ENCODE measurements at places on chromosomes 16 and 17.
A peak's percentile ranks its signal among the peaks of the same experiment; 100 is the strongest.

DNA sequence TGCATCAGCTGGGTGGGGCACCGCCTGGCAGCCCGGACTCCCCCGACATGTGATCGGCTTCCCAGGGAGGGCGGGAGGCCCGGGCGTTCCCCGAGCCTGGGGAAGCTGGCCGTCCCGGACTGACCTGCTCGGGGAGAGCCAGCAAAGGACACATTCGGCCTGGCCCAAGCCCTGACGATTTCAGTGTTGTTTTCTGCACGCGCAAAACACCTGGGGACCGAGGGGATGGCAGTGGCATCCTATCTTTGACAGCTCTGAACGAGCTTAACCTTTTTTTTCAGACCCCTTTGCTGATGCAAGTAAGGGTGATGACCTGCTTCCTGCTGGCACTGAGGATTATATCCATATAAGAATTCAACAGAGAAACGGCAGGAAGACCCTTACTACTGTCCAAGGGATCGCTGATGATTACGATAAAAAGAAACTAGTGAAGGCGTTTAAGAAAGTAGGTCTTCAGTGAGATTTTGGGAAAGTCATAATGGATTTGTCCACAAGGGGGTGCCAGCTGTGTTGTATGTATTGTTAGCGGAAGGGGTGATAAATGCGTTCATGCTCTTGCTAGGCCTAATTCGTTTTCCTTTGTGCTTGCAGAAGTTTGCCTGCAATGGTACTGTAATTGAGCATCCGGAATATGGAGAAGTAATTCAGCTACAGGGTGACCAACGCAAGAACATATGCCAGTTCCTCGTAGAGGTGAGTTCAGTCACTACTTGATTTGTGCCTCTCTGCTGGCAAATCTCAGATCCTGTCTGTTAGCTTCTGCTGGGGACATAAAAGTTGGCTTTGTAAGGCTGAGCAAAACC is 1.0 kb downstream of the EIF1 start:
- DNase-seq = peak; percentile 71

- DNase-seq = no peak
Measured at GRCh38 chr16:17775061-17775460, 304.3 kb upstream of the XYLT1 start.

DNA sequence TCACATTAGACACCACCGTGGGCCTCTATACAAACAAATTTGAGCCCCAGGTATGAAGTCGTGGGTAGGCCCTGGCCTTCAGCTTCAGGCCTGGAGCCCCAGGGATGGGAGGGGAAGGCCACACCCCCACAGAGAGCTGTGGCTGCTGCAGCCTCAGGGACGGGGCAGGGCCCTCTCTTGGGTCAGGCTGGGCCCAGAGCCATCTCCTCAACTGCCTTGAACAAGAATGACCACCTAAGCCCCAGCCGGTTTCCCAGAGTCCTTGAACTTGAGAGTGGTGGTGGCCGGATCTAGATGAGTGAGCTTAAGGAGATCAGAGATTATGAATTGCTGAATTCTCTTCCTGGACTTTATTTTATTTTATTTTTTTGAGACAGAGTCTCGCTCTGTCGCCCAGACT is 18.6 kb downstream of the SCNN1B start:
- no peak for DNase-seq

DNA sequence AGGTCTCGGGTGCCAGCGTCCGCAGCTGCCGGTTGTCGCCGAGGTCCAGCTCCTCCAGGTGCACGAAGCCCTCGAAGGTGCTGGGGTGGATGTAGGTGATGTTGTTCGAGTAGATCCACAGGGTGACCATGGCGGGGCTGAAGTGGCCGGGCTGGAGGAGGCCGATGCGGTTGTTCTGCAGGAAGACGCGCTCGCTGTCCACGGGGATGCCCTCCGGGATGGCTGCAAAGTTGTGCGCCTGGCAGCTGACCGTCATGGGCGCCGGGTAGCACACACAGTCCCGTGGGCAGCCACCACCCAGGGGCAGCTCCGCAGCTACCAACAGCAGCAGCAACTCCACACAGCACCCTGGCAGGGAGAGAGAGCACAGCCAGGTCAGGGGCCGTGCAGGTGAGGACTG is 87.7 kb downstream of the RTN4RL1 start:
- DNase-seq = no peak

GRCh38 chr17:78343187-78343542 is 16.7 kb downstream of the SOCS3 start:
- peak; percentile 94 for DNase-seq

- DNase-seq = no peak
Measured at GRCh38 chr17:17934806-17935205, 37.4 kb downstream of the TOM1L2 start.

DNA sequence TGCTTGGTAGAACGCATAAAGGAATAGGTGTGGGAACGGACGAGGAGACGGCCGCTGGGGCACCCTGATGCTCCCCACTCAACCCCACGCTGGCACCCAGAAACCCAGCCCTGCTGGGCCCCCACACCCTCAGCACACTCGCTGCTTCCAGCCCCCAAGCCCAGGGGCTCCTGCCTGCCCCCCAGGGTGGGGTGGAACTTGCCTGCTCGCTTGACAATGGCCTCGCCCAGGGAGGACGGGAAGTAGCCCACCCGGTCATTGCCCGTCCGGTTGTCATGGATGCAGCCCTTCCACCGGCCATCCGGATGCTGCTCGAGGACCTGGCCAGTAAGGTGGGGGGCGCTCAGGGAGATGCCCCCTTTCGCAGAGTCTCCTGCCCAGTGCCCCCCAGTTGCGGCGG is 9.9 kb downstream of the CASKIN1 start:
- no peak for DNase-seq

GRCh38 chr16:23290189-23291062 is 11.7 kb upstream of the SCNN1B start:
- no peak for DNase-seq

- no peak for DNase-seq
Measured at GRCh38 chr17:299546-299945, 53.1 kb downstream of the RPH3AL start.

DNA sequence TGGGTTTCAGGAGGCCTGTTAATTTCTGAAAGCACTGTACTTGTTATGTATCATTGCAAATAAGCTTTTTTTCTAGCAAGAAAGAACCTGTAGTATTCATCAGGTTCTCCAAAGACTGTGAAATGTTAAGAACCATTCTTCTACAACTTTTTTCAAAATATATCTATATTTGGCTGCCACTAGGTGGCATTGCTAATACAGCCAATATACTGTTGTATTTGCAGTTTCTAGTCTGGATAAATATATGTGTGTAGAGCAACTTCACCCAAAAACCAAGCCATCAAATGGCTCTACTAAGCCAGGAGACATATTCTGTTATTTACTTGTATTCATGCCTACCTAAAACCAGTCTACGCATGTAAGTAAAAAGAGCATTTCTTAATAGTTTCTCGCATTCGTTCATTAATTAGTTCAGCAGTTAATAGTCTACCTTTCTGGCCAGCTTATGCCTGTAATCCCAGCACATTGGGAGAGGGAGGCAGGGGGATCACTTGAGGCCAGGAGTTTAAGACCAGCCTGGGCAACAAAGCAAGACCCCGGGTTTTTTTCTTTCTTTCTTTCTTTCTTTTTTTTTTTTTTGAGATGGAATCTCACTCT is 39.5 kb downstream of the VMP1 start:
- DNase-seq = peak; percentile 57

DNA sequence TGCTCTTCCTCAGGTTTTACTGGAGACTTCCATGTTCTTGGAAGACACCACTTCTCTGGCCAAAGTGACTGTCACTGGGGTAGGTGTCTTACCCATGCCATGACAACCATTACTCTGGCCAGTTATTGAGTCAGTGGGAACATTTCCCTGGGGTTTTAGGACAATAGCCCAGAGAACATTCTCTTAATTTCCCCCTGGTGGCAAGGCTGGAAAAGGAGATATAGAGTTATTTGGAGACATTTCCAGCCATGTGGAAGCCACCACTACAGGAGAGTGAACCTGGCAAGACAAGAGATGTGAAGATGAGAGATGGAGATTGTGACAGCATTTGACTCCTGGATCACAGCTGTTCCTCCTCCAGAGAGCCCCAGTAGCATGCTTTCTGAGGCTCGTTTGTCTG is 106.2 kb downstream of the CDK5R1 start:
- no peak for DNase-seq

DNA sequence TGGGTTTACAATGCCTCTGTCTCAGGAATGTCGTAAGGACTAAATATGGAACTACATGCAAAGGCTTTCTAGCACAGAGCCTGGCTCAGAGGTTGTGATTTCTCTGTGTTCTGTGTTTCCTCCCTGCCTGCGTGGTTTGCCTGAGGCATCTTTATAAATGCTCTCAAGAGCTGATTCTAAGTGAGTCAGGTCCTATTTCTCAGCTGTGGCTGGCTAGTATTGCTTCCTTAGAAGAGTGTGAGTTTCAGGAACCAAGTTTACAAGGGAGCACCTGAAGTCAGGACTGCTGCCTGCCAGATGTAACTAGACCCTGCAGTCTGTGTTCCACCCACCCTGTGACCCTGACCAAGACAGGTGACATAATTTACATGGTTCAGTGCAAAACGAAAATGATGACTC is 8.0 kb upstream of the CCL1 start:
- DNase-seq = no peak

- DNase-seq = peak; percentile 57
Measured at GRCh38 chr16:50067290-50067853, 1.6 kb downstream of the HEATR3 start.

- no peak for DNase-seq
Measured at GRCh38 chr16:86285938-86286921, 224.1 kb upstream of the FOXF1 start.

- no peak for DNase-seq
Measured at GRCh38 chr16:23667355-23667659, 11.4 kb upstream of the PLK1 start.

- DNase-seq = peak; percentile 27
Measured at GRCh38 chr16:87227296-87227951, 89.8 kb downstream of the C16orf95 start.

GRCh38 chr17:50190293-50190602 is 11.2 kb downstream of the COL1A1 start:
- DNase-seq = peak; percentile 48

GRCh38 chr17:66480243-66480642 is 177.8 kb downstream of the PRKCA start:
- no peak for DNase-seq

DNA sequence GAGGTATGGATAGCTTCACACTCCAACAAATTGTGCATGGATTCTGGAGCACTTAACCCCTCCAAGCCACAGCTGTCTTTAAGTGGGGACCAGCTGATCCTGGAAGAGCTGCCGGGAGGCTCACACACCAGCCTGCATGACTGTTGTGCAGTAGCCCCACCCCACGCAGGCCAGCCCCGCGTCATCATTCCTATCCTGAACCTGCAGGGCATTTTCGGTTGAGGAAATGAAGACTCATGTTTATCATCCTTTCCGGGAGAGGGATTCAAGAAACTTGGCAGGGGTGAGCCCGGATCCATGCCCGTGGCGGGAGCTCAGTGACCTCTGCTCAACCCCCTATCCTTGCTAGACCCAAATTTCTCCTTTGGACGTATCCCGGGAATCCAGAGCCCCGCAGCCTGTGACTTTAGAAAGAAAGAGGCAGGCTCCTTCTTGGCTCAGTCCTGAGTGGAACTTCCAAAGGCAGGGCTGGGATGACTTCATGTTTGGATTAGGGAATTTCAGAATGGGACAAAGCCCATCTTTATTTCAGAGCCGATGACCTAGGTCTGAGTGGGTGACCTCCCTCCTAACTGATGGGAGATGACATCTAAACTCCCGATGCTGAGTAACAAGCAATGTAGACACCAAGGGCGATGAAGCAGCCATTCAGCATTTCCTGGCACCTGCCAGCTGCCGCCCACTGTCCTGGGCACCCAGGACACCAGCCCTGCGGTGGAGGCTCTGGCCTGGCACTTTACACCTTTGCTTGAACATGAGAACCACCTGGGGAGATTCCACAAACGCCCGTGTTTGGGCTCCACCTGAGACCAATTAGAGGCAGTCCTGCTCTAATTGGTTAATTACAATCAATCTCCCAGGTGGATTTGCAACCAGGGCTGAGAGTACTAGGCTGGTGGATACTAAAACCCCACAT is 43.3 kb upstream of the CMIP start:
- peak; percentile 53 for DNase-seq

GRCh38 chr16:9008601-9009260 is 45.0 kb upstream of the USP7 start:
- DNase-seq = peak; percentile 48

GRCh38 chr16:18024611-18025010 is 311.9 kb downstream of the NPIPA8 start:
- no peak for DNase-seq

DNA sequence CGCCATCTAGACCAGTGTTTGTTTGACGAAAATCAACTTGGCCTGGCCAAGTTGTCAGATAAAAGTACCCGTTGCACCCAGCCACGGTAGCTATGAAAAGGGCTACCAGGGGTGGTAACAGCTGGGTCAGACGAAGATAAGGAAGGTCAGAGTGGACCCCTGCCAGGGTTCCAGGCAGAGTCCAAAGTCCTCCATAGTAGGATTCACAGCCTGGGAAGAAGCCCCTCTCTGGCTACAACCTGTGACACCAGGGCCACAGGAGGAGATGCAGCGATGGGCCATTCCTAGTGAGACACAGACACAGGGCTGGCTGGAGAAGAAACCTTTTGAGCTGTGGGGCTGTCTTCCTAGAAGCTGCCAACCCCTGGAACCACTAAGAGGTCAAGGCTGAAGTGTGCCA is 39.3 kb downstream of the MEAK7 start:
- no peak for DNase-seq

DNA sequence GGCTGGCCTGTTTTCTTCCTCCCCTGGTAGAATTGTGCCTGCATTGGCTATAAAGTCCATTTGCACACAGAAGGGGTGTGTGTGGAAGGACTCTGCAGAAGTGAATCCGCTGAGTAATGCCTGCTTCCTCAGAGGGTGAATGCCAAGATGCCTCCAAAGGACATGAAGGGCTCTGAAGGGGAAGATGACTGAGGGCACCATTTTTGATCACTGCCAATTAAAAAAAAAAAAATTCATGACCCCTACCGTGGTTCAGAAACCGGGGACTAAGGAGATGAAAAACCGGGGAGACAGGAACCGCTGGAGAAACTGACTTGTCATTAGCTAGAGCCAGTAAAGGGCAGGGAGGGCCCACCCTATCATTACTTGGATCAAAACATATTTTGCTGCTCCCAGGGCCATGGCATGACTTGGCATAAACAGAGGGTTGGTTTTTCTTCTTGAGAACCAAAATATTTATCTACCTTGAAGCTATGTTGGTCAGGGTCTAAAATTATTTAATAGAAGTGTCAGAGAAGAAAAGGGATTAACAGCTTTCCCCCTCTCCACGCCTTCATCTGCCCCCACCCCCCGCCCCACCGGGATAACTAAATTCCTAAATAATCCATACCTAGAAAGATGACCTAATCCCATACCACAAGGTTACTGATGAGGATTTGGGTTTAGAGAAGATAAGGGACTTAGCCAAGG is 3.6 kb upstream of the USP7 start:
- DNase-seq = no peak

GRCh38 chr17:46025060-46025459 is 26.0 kb downstream of the STH start:
- DNase-seq = no peak

GRCh38 chr17:2207815-2208515 is 95.6 kb downstream of the SMG6 start:
- DNase-seq = no peak

GRCh38 chr16:57045694-57046381 is 46.5 kb upstream of the CPNE2 start:
- DNase-seq = peak; percentile 59
